ENCODE measurements at places on chromosomes 5 and 9. TPM values are rescaled to one million over a fixed set of nuclear protein-coding genes. Genes with fewer than 3 reads are reported as not detected.

DNA sequence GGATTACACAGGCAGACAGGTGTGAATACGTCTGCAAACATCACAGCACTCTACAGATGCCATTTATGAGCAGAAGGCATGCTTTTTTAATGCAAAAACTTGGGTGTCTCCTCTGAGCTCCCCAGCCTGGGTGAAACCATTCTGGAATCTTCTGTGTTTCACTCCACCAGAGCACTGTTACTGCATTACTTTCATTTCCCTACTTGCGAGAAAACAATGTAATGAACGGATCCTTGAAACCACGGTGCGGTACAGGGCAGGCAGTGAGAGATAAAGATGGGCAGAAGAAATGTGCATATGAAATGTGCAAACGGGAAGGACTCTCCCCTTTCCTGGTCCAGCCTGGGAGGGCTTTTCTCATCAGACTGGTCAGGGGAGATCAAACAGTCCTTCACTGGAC lies 584.3 kb upstream of the KLF4 start:
- no peak for DNase-seq
- H3K4me3 ChIP-seq = no peak overlapping the region
- no peaks in the 10 kb centered on the region for H3K36me3 ChIP-seq
- peaks cover 10% of the 10 kb centered on the region for H3K4me1 ChIP-seq
- no peak overlapping the region for H3K27ac ChIP-seq

Gene EGFLAM
- 38.0 TPM for total RNA-seq

DNA sequence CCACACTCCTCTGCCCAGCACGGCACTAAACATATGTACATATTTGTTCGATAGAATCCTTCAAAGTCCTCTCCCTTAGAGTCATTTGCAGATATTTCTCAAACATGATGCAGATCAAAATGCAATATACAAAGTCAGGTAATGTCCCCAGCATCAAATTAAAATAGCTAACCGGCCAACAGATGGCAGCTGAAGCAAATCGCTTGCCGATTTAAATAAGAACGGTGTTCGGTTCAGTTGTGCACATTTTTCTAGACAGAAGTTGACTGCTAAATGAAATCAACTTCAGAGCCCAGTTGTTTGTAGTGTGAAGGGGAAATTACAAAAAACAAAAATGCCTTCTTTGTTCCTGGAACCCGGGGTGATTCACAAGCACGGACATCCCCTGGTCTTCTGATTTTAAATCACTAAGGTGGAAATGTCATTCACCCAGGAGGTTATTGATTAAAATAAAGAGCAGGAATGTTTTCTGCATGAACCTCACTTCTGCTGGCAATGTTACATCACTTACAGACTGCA lies 219.2 kb downstream of the EBF1 start:
- no peak overlapping the region for H3K4me3 ChIP-seq
- no peaks in the 10 kb centered on the region for H3K27me3 ChIP-seq
- H3K36me3 ChIP-seq = no peaks in the 10 kb centered on the region
- DNase-seq = no peak
- H3K4me1 ChIP-seq = peaks cover 5% of the 10 kb centered on the region
- no peak overlapping the region for H3K27ac ChIP-seq

- peaks cover 35% of the 10 kb centered on the region for H3K4me1 ChIP-seq
- no peak overlapping the region for H3K27ac ChIP-seq
- peaks cover 40% of the 10 kb centered on the region for H3K27me3 ChIP-seq
- no peak for DNase-seq
- H3K4me3 ChIP-seq = no peak overlapping the region
- H3K36me3 ChIP-seq = no peaks in the 10 kb centered on the region
Measured at GRCh38 chr5:944992-945685, 52.5 kb downstream of the TRIP13 start.

Gene NRG2
- total RNA-seq = 2.0 TPM

DNA sequence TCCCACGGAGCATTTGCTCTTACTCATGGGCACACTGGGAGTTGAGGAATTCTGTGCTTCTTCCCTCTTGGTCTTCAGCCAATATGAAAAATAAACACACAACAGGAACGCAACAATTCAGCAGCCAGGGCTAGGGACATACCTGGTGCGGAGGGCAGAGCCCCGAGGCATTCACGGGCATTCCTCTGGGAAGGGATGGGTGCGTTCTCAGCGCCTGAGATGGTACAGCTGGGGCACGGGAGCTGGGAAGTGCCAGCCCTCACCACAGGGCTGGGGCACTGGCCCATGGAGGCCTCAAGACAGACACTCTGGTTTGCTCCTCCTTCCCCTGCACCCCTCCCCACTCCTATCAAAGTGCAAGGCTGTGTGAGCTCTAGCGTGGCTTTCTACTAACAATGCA lies 2.1 kb downstream of the SLC6A3 start:
- no peak for DNase-seq
- peaks cover 8% of the 10 kb centered on the region for H3K4me1 ChIP-seq
- H3K36me3 ChIP-seq = no peaks in the 10 kb centered on the region
- H3K27ac ChIP-seq = no peak overlapping the region

Gene MSANTD3
- 14.9 TPM for total RNA-seq

Gene MYO10
- 16.6 TPM for total RNA-seq

Gene IL17B
- total RNA-seq = 423 TPM

GRCh38 chr9:82600536-82601292 lies 462.2 kb downstream of the RASEF start:
- H3K4me1 ChIP-seq = peaks cover 13% of the 10 kb centered on the region
- H3K4me3 ChIP-seq = no peak overlapping the region
- no peaks in the 10 kb centered on the region for H3K36me3 ChIP-seq
- H3K27me3 ChIP-seq = no peaks in the 10 kb centered on the region

Gene CCNO
- total RNA-seq = 0.04 TPM

Gene IQGAP2
- 17.2 TPM for total RNA-seq

Gene SPINK13
- total RNA-seq = not detected

DNA sequence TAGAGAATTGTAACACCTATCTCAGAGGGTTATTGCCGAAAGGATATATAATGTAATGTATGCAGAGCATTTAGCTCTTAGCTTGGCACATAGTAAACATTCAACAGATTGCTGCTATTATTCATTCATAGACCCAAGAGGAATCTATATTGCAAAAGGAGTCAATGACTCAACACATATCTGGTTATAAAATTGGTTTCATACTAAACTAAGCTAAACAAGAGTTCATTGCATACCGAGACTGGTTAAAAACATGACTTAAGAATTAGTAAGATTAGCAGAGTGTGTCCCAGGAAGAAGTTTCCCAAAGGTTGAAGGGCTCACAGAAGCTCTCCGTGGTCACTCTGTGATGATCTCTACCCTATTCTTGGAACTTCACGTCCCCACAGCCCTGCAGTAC lies 339.6 kb upstream of the CCNH start:
- no peak for DNase-seq
- H3K27ac ChIP-seq = no peak overlapping the region
- H3K36me3 ChIP-seq = no peaks in the 10 kb centered on the region
- H3K4me1 ChIP-seq = no peaks in the 10 kb centered on the region

- no peak overlapping the region for H3K4me3 ChIP-seq
- DNase-seq = peak; percentile 30
- no peaks in the 10 kb centered on the region for H3K27me3 ChIP-seq
- H3K27ac ChIP-seq = no peak overlapping the region
Measured at GRCh38 chr9:2816476-2817141, 27.3 kb downstream of the PUM3 start.

- no peaks in the 10 kb centered on the region for H3K36me3 ChIP-seq
- H3K4me3 ChIP-seq = no peak overlapping the region
- H3K27ac ChIP-seq = no peak overlapping the region
- no peak for DNase-seq
Measured at GRCh38 chr9:91682806-91683205, 259.2 kb upstream of the NFIL3 start.

DNA sequence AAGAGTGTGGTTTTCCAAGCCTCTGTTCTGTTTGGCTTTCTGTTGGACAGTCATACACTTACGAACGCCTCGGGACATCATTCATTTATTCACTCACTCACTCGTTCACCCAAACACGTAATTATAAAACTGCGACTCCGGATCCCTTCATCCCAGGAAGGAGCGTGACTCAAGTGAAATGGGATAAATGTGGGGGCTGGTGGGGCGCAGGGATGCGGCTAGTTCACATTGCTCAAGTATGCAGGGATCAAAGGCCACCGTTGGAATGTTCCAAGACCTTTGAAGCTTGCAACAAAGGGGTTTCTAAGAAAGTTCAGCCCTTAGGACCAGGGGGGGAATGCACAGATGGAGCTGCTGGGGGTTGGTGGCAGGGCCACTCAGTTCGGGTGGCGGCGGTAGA lies 64.2 kb downstream of the CFAP77 start:
- no peaks in the 10 kb centered on the region for H3K36me3 ChIP-seq
- H3K27ac ChIP-seq = no peak overlapping the region
- H3K4me3 ChIP-seq = no peak overlapping the region
- peaks cover 14% of the 10 kb centered on the region for H3K27me3 ChIP-seq
- H3K4me1 ChIP-seq = no peaks in the 10 kb centered on the region
- DNase-seq = no peak

- H3K4me1 ChIP-seq = no peaks in the 10 kb centered on the region
- H3K27me3 ChIP-seq = peaks cover 48% of the 10 kb centered on the region
- DNase-seq = no peak
- no peak overlapping the region for H3K4me3 ChIP-seq
- no peaks in the 10 kb centered on the region for H3K36me3 ChIP-seq
- H3K27ac ChIP-seq = no peak overlapping the region
Measured at GRCh38 chr5:175878544-175879438, 7.4 kb downstream of the CPLX2 start.

GRCh38 chr9:61673247-61673646 lies 483.4 kb downstream of the SPATA31A7 start:
- no peak for DNase-seq
- no peaks in the 10 kb centered on the region for H3K36me3 ChIP-seq
- no peak overlapping the region for H3K4me3 ChIP-seq
- H3K27me3 ChIP-seq = no peaks in the 10 kb centered on the region
- no peaks in the 10 kb centered on the region for H3K4me1 ChIP-seq

DNA sequence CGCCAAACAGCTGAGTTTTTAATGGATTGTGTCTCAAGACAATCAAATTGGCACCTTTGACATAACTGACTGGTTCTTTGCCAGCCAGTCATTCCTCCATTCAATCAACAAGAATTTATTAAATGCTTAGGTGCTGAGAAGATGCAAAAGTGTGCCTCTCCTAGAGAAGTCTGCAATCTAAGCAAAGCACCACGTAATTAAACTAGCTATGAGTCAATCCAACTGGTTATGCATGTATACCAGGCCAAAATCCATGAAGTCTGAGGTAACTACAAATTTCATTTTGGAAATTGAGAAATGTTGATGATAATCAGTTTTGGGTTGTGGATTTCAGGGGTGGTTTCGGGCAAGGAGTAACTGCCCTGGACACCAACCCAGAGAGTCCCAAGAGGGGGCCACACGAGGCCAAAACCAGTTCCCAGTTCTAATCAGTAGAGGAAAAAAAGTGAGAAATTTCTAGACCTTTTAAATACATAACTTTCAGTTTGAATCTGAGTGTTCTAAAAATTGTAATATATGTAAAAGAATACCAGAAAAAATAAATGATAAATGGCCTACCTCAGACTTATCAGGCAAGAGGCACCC lies 92.6 kb downstream of the EFNA5 start:
- H3K4me1 ChIP-seq = peaks cover 5% of the 10 kb centered on the region
- H3K4me3 ChIP-seq = no peak overlapping the region
- DNase-seq = no peak
- H3K36me3 ChIP-seq = no peaks in the 10 kb centered on the region
- no peaks in the 10 kb centered on the region for H3K27me3 ChIP-seq

Gene LCN9
- total RNA-seq = not detected

DNA sequence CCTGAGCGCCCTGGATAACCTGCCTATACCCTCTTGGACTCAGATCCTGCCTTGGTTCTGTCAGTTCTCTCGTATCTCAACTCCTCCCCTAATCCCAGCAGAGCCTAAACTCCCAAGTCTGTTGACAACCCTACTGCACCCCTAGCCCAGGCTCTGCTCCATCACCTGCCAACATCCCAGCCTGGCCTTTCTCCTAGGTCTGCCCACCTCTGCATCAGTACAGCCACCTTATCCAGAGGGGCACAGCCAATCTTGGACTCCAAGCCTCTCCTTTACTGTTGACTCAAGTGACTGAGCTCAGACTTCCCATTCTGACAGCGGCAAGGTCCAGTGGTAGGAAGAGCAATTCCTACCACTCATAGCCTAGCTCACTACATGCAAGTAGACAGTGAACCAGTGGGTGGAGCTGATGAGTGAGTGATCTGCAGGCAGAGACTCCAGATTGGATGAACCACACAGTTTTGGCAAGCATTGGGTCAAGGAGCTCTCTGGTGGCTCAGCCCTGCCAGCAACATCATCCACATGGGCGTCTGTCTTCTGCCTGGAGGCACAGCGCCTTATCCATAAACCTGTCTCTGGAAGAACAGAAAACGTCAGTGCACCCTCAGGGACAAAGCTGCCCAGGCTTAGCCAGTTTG lies 26.5 kb downstream of the TRMO start:
- DNase-seq = no peak
- H3K27me3 ChIP-seq = no peaks in the 10 kb centered on the region
- no peak overlapping the region for H3K4me3 ChIP-seq
- no peaks in the 10 kb centered on the region for H3K4me1 ChIP-seq

Gene INSL6
- total RNA-seq = not detected

GRCh38 chr5:117652958-117653280 lies 1078.3 kb upstream of the SEMA6A start:
- H3K27me3 ChIP-seq = no peaks in the 10 kb centered on the region
- H3K27ac ChIP-seq = no peak overlapping the region
- H3K36me3 ChIP-seq = no peaks in the 10 kb centered on the region
- no peak overlapping the region for H3K4me3 ChIP-seq
- H3K4me1 ChIP-seq = no peaks in the 10 kb centered on the region

DNA sequence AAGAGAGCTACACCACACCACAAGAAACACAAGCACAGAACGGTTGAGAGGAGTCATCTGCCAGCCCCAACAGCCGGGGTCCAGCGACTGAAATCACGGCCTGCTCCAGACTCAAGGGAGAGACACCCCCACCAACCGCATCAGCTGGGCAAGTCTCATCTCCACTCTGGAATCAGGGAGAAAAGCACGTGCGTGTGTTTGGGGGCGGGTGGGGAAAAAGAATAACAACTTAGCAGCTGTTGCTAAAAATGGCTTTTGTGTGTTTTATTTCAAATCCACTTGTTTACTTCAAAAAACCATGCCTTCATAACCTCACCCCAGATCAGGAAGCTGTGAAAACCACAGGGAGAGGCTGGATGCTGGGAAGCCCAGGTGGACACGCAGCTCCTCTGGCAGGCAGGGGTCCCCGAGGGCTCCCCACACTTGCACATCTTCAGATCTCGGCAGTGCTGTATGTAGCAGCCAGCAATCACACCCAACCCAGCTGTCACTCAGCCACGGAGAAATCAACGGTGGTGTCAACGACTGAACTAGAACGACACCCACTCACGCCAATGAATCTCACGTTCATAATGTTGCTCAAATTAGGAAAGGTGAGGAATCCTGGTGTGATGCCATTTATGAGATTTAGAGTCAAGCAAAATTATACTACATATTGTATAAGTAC lies 19.0 kb downstream of the PNPLA7 start:
- DNase-seq = no peak
- no peaks in the 10 kb centered on the region for H3K36me3 ChIP-seq
- H3K4me3 ChIP-seq = no peak overlapping the region
- H3K27ac ChIP-seq = no peak overlapping the region

Gene SPAAR
- total RNA-seq = 0.89 TPM

- peak; percentile 69 for DNase-seq
- no peak overlapping the region for H3K27ac ChIP-seq
- no peak overlapping the region for H3K4me3 ChIP-seq
- H3K4me1 ChIP-seq = peaks cover 3% of the 10 kb centered on the region
- H3K27me3 ChIP-seq = no peaks in the 10 kb centered on the region
Measured at GRCh38 chr5:124398460-124398859, 348.0 kb downstream of the ZNF608 start.
